ENCODE measurements at places on chromosomes 6 and 20. TPM values are rescaled to one million over a fixed set of nuclear protein-coding genes. Genes with fewer than 3 reads are reported as not detected.

DNA sequence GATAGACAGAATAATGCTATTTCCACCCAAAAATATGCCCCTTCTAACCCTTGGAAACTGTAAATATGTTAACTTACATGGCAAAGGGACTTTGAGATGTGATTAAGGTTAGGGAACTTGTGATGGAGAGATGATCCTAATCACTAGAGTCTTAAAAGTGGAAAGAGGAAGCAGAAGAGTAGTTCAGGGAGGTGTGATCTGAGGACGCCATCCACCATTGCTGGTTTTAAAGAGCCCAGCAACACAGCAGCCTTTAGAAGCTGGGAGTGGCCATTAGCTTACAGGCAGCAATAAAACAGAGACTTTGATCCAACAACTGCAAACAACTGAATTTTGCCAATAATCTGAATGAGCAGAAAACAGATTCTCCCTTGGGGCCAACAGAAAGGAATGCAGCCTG, 30.6 kb downstream of the ZNF311 start:
- no peak for DNase-seq

- DNase-seq, result no peak
Measured at GRCh38 chr6:35048031-35048613, 93.0 kb downstream of the TCP11 start.

- DNase-seq, result no peak
Measured at GRCh38 chr6:69180361-69181067, 545.4 kb downstream of the ADGRB3 start.

GRCh38 chr20:8602389-8603116, 466.3 kb upstream of the PLCB4 start:
- no peak for DNase-seq

GRCh38 chr6:12148841-12149240, 136.7 kb downstream of the HIVEP1 start:
- no peak for DNase-seq

GRCh38 chr6:152225241-152225934, 411.8 kb downstream of the SYNE1 start:
- DNase-seq, result no peak

DNA sequence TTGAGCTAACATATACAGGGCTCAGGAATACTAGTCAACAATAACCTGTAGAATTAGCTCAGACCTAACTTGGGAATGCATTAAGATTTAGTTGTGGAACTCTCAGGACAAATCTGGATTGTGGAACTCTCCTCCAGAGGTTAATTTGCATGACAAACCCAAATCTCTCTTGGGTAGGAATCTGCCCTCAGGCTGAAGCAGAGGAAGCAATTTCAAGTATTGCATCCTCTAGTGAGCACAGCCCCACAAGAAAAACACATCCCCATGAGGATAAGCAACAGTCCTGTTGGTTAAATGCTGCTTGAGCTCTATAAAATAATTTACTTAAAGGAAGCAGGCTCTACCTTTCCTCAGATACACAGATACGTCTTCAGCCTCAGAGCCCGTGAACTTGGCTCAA, 170.9 kb upstream of the STXBP5 start:
- DNase-seq, result no peak

- no peak for DNase-seq
Measured at GRCh38 chr6:125656287-125656870, 93.1 kb upstream of the HEY2 start.

- DNase-seq, result no peak
Measured at GRCh38 chr6:147678253-147678652, 169.8 kb downstream of the SAMD5 start.

GRCh38 chr6:114194362-114195026, 148.3 kb downstream of the HS3ST5 start:
- no peak for DNase-seq

- no peak for DNase-seq
Measured at GRCh38 chr6:40391851-40392517, 195.2 kb downstream of the LRFN2 start.

GRCh38 chr6:30238178-30238795, 25.1 kb upstream of the TRIM26 start:
- no peak for DNase-seq

- no peak for DNase-seq
Measured at GRCh38 chr6:21438986-21439352, 154.6 kb upstream of the SOX4 start.

GRCh38 chr6:142671791-142672190, 273.2 kb downstream of the HIVEP2 start:
- no peak for DNase-seq

- DNase-seq, result no peak
Measured at GRCh38 chr6:3403238-3404173, 53.3 kb downstream of the SLC22A23 start.

- DNase-seq, result no peak
Measured at GRCh38 chr6:106527979-106528378, 101.3 kb downstream of the RTN4IP1 start.

- peak; percentile 68 for DNase-seq
Measured at GRCh38 chr20:51966296-51966971, 164.1 kb upstream of the SALL4 start.

DNA sequence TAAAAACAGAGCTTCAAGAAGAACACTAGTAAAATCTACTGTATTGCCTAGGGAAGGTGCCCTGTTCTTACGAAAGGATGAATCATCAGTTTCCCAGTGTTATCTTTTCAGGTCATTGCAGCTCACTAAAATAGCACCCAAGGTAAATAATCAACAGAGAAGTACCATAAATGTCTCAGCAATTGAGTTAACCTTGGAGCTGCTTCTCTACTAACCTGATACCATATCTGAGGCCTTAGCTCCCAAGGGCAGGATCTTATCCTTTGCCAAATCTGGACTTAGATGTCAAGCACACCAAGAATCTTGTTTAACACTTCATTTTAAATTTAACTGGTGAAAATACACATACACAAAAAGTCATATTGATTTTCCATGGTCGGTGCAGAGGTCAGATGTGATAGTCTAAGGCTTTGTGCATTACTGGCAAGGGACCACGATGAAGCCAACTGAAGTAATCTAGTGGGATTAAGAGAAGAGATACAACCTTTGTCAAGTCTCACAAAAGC, 81.5 kb downstream of the EDN1 start:
- no peak for DNase-seq

- no peak for DNase-seq
Measured at GRCh38 chr6:46098678-46099077, 31.1 kb upstream of the ENPP4 start.

DNA sequence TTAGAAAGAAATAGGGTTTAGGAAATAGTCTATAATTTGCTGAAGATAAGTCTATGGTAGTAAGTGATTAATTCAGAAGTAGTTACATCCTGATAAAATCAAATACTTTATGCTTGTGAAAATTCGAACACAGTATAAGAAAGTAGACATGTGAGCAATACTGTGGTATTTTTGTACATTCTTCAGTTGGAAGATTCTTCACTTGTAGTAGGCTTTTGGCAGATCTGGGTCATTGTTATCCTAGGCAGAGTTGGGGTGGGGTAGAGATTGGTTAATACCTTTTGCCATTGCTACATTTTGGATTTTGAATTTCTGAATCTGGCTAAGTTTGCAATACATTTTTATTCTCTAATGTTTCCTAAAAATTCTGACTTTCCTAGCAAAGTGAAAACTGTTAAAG, 197.5 kb downstream of the BCKDHB start:
- no peak for DNase-seq

- no peak for DNase-seq
Measured at GRCh38 chr6:165321555-165322145, 12.2 kb upstream of the C6orf118 start.

DNA sequence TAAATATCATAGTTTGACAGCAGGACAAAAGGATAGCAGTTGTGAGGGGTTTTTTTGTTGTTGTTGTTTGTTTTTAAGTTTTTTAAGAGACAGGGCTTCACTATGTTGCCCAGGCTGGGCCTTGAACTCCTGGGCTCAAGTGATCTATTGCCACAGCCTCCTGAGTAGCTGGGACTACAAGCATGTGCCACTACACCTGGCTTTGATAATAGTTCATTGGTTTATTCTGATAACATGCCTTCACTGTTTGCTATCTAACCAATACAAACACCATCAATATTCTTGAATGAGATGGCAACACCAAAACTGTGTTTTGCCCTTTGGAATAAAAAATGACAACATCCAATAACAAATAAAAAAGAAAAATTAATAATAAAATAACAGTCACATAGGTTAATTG, 41.2 kb downstream of the FAM184A start:
- no peak for DNase-seq

DNA sequence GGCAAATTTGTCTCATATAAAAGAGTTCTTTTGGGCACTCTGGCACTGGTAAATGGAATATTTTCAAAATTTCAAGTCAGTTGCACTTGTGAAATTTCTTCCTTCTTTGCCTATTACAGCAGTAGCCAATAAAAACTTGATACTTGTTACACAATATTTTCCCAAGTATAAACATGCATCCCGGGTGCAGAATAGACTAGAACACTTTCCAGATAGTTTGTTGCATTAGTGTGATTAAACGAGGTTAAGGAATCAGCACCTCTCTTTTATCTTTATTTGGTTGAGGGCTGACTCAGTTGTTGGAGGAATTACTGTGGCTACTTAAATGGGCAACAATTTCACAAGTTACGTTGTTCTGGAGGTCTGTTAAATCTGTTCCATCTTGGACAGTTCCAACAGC, 467.5 kb downstream of the CDKAL1 start:
- DNase-seq, result no peak

- no peak for DNase-seq
Measured at GRCh38 chr6:168196385-168196860, 117.4 kb upstream of the FRMD1 start.

GRCh38 chr6:90369651-90370050, 73.0 kb upstream of the BACH2 start:
- DNase-seq, result no peak

GRCh38 chr6:39330476-39330875, 8.0 kb upstream of the KCNK16 start:
- no peak for DNase-seq

DNA sequence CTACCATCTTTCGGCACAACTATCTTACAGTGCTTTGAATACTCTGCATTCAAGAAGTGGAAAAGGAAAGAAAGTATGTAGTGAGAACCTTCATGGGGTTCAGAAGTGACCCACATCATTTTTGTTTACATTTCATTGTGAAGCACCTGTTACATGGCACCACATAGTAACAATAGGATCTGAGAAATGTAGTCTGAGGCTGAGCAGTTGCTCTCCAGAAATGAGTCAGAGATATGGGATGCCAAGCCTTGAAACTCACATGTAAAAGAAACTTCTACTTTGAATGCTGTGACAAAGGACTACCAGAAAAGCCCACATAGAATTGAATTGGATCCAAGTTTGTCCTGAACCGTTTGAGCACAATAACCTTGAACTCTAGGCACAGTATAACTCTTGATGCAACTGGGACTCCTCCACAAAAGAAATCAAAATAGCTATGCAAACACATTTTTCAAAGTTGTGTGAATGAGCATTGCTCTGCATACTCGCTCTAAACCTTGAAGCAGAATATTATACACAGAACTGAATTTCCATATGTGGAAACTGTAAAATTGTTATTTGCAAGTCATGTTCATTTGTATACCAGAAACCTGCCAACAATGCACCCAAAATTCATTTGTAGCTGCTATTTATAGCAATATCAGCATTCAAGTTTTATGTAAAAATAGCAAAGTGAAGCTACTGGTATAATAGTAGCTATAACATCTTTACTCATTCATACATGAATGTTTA, 400.9 kb upstream of the POU3F2 start:
- no peak for DNase-seq

DNA sequence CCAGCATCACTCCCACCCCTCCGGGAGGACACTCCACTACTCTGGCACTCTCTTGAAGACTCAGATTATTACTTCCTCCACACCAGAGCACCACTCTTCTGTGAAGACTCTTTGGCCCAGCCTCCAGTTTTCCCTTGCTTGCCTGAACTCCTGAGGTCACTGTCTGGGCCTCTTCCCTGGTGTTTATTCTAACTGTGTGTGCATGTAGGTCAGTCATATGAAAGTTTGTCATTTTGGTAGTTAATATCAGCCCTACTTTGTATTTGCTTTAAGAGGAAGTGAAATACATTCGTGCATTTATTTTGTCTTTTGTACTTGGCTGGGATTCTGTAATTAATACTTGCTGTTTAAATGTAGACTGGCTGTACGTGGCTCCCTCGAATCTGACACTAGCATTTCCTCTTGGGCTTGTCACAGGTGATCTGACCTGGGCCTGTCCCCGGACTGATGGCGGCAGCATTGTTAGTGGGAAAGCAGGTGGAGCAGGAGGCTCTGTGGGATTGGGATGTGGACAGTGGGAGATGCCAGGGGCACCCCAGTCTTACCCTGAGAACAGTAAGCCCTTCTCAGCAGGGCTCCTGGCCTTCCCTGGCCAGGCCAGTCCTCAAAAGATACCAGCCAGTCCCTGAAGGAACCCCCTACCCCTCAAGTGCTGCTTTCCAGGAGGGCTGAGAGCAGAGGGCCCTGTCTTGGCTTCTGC, 350.5 kb downstream of the CDC5L start:
- DNase-seq, result no peak

- DNase-seq, result no peak
Measured at GRCh38 chr6:129764761-129765407, 54.9 kb upstream of the ARHGAP18 start.

DNA sequence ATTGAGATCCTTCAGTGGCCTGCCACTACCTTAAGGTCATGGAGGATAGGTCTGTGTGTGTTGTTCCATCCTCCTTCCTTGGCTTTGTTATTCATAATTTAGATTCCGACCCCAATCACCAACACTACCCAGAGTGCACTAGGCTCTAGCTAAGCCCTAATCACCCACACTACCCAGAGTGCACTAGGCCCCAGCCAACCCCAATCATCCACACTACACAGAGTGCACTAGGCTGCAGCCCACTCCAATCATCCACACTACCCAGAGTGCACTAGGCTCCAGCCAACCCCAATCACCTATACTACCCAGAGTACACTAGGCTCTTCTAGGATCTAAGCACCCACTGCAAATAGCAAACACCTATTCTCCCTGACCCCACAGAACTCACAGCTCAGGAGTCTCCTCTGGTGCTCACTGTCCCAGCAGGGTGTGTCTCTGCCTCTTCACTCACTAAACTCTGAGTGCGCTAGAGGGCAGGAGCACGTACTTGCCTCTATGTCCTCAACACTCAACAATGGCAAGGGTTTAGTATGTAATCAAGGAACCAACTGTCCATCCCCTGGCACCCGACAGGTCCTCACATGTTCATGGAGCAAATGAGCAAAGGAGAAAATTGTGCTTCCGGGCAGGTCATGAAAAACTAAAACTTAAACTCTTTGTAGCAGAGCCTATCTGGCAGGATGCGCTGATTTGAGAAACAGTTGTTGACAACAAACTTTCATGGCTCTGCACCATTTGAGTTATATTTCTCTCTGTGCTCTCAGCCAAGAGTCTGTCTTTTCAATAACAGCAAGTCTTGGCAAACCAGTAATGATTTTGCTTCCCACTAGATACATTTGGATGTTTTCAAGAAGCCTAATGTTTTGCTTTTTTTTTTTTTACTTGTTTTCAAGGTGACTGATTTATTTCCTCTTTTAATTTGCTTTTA, 54.3 kb downstream of the SLC22A23 start:
- no peak for DNase-seq

- no peak for DNase-seq
Measured at GRCh38 chr20:50672400-50673145, 18.8 kb downstream of the RIPOR3 start.

GRCh38 chr20:25369971-25370370, 20.7 kb downstream of the ABHD12 start:
- no peak for DNase-seq

TNNC2 gene
- not detected for total RNA-seq

SUN5 gene
- not detected for total RNA-seq

CDS2 gene
- 130 TPM for total RNA-seq

INSM1 gene
- not detected for total RNA-seq

TFAP2A gene
- 0.31 TPM for total RNA-seq

STX11 gene
- not detected for total RNA-seq

ADGB gene
- total RNA-seq, result not detected

AIF1 gene
- 22.8 TPM for total RNA-seq

EYA4 gene
- 8.1 TPM for total RNA-seq

RAD21L1 gene
- total RNA-seq, result 1.1 TPM

EYS gene
- not detected for total RNA-seq

GPSM3 gene
- 49.0 TPM for total RNA-seq
